ENCODE measurements at places on chromosomes 7 and 10. TPM values are rescaled to one million over a fixed set of nuclear protein-coding genes. Genes with fewer than 3 reads are reported as not detected.

The GPAM gene
- 4.8 TPM for total RNA-seq

The LIPF gene
- not detected for total RNA-seq

The NET1 gene
- total RNA-seq, result 45.7 TPM

The LAMB4 gene
- total RNA-seq, result not detected

The MYOZ1 gene
- not detected for total RNA-seq

The FFAR4 gene
- total RNA-seq, result not detected

The RUFY2 gene
- 15.0 TPM for total RNA-seq

The VSIR gene
- total RNA-seq, result 132 TPM

The NCF1 gene
- total RNA-seq, result 4.2 TPM

The CAMK1D gene
- total RNA-seq, result 12.5 TPM

The LRRD1 gene
- total RNA-seq, result not detected

The SVOPL gene
- total RNA-seq, result 2.1 TPM

The AEBP1 gene
- total RNA-seq, result 3.6 TPM

The FGL2 gene
- total RNA-seq, result 1.1 TPM

The GPR15LG gene
- total RNA-seq, result not detected

The EBLN1 gene
- total RNA-seq, result not detected

The GPC2 gene
- total RNA-seq, result 15.6 TPM

The PPP1R17 gene
- not detected for total RNA-seq

The GARS1 gene
- total RNA-seq, result 133 TPM

The LRGUK gene
- 0.19 TPM for total RNA-seq

The INSYN2A gene
- total RNA-seq, result not detected

The SLC16A9 gene
- total RNA-seq, result 0.10 TPM

The IFIT1B gene
- total RNA-seq, result not detected

The MACC1 gene
- not detected for total RNA-seq

The SEMA3D gene
- not detected for total RNA-seq

The OGA gene
- 146 TPM for total RNA-seq

The SLC39A12 gene
- not detected for total RNA-seq

The ACSL5 gene
- 51.6 TPM for total RNA-seq

The WDFY4 gene
- total RNA-seq, result 2.9 TPM

The ARMC3 gene
- total RNA-seq, result not detected

The NRP1 gene
- total RNA-seq, result 0.60 TPM

The FAM53B gene
- total RNA-seq, result 28.2 TPM

The RET gene
- 0.22 TPM for total RNA-seq

The DGKI gene
- 0.46 TPM for total RNA-seq

The TDRD1 gene
- total RNA-seq, result 0.55 TPM

The SPDYE16 gene
- 0.36 TPM for total RNA-seq

The ATP6V0E2 gene
- total RNA-seq, result 65.7 TPM

The SRRM3 gene
- total RNA-seq, result not detected

The FAM237B gene
- total RNA-seq, result not detected

The HOXA10 gene
- not detected for total RNA-seq

The NODAL gene
- total RNA-seq, result 0.26 TPM

The SPDYE2 gene
- total RNA-seq, result 0.15 TPM

The TMEM176B gene
- not detected for total RNA-seq

The EN2 gene
- total RNA-seq, result not detected

The SLC29A4 gene
- 0.48 TPM for total RNA-seq

The NPSR1 gene
- not detected for total RNA-seq

The TRIM50 gene
- total RNA-seq, result not detected

The AMZ1 gene
- 0.31 TPM for total RNA-seq

The FRAT1 gene
- total RNA-seq, result 8.7 TPM

The SFMBT2 gene
- total RNA-seq, result 32.4 TPM

The GSAP gene
- 11.5 TPM for total RNA-seq
